ENCODE measurements at places on chromosomes 4 and X.

DNA sequence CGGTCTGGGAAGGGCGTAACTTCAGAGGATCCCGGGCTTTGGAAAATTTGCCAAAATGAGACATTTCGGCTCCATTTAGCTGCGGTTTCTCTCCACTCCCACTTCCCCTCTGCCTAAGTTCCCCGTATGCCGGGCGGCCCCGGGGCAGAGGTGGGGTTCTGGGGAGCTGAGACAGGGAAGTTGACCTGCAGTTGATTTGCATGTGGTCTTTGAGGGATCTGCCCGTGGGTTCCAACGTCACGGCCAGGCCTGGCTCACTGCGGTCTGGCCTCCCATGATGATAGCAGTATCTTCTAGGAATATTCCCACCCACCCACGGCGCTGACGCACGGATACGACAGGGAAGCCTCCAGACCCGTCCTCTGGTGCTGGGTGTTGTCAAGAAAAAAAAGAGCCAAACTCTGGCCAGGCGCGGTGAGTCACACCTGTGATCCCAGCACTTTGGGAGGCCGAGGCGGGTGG lies 27.3 kb upstream of the CRLF2 start:
- no peak for DNase-seq

DNA sequence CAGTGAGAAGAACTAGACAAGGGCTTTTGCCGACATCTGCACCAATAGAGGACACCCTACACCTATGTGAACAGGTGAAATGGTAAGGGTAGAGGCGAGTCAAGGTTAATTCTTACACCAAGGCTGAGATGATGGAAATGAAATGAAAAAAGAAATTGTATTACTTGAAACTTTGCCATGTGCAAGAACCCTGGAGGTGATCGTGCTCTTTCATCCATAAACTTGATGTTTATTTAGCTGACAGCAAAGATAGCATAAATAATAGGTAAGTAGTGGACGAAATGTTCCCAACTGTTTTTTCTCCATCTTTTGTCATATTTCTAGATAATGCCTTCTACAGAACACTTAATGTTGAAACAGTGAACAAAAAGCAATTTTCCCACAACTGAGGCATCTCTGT lies 162.5 kb downstream of the BANK1 start:
- no peak for DNase-seq

DNA sequence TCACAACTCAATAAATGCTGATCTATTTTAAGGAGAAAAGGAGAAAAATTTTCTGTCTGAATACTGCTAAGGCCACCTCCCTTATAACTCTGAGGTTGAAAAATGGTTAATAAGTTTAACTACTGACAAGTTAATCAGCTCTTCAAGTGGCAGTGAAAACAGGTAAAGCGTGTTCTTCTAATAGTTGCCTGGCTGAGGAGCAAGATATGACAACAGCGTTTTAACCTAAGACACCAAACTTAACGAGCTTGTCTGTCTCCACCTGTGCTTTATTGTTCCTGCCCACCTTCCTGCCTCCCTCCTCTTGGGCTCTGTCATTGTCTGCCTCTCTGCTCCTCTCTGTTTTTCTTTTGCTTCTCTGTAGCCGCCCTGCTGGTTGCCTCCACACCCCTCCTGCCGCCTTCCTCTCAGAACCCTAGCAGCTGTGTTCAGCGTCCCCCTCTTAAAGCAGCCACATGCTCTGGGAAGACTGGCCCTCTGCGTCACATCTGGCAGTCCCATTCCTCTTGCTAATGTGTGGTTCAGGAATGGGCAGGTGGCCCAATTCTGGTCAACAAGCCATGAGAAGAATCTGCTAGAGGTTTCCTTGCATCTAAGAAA lies 4.3 kb upstream of the TSPAN5 start:
- no peak for DNase-seq

- DNase-seq, result no peak
These were observed 124.6 kb upstream of the MAP3K15 start for GRCh38 chrX:19639813-19640462.

GRCh38 chrX:23784470-23785331 lies 1.7 kb downstream of the SAT1 start:
- no peak for DNase-seq

- no peak for DNase-seq
These were observed 132.0 kb upstream of the MED14 start for GRCh38 chrX:40867352-40867751.

DNA sequence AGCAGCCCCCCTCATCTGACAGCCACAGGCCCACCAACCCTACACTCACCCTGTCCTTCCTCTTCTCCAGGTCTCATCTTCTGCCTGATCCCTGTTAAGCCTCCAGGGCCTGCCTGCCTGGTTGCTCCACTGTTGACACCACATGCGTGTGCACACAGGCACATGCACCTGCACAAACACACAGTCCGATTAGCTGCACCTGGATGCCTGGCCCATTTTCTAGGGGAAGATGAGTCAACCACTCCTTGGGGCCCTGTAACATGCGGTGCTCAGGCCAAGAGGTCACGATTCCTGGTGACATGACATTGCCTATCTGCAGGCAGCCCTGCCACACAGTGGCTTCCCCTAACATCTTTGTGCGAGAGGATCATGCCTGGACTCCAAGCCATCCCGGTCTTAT lies 498.4 kb downstream of the BCOR start:
- DNase-seq, result no peak

GRCh38 chr4:129138810-129139496 lies 43.0 kb downstream of the C4orf33 start:
- DNase-seq, result no peak

DNA sequence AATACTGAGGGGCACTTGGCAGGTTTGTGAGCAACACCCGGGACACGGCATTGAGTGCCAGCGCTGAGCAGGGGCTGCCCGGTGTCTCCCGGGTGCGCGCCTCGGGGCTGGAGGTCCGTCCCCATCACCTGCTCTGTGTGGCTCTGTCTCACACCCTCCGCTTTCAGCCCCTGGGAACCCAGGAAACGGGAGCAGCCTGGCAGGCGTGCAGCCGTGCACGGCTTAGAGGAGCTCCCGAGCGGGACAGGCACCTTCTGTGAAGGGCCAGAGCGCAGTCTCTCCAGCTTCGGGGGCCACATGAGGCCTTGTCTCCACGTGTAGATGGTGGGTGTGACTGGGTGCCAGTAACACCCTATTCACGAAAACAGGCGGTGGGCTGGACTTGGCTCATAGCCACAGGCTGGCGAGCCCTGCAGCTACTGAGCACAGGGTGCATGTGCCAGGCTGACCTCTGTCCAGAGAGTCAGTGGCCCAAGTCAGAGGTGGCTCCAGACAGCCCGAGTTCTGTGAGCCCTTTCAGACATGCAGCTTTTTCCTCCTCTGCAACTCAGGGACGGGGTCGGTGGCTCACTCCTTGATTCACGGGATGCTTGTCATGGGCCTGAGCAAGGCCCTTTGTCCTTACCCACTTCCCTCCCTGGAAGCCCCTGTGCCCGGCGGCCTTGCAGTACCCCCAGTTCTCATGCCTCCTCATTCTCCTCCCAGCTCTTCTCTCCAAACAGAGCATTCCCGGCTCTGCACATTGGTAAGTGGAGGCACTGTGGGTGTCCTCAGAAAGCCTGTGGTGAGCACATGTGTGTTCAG lies 23.5 kb downstream of the UVSSA start:
- no peak for DNase-seq

- DNase-seq, result no peak
These were observed 37.2 kb downstream of the LRP2BP start for GRCh38 chr4:185358514-185358913.

DNA sequence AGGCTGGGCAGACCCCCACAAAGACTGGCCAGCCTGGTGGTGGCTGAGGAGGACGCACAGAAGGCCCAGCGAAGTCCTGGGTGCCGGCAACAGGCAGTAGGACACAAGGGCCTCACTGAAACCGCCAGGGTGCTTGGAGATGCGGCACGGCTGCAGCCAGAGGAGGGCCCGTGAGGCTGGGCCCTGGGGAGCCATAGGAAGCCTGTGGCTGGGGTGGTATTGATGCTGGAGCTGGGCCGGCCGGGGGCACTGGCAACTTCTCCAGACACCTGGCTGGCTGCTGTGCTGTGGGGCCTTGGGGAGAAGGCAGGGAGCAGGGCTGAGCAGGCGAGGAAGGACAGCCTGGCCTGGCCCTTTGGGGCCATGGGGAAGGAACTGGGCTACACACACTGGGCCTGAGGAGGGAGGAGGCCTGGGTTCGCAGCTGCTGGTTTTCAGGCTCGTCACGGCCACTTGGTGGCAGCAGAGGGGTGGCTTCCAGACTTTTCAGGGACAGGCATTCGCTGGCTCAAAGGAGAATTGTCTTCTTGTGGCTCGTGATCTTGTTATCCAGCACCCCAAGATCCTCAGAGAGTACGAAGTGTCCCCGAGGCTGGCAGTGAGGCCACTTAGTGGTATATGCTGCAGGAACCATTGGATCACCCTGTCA lies 37.2 kb downstream of the ATP2B3 start:
- peak; percentile 32 for DNase-seq

DNA sequence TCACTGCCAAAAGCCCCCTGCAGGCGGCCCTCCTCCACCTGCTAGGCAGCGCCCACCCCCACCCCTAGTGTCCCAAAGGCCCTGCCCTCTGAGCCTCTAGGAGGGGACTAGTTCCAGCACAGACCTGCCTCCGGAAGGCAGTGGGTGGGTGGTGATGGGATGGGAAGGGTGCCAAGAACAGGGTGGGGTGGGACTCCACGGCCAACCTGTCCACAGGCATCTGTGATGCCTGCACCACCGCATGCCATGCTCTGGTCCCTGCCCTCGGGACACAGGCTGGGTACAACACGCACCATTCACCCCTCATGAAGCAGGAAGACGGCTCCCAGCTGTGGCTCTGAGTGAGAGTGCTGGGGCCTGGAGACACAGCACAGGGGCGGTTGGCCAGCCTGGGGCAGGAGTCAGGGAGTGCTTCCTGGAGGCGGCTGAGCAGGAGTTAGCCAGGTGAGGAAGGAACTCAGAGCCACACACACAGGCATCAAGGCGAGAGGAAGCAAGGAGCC lies 243.1 kb upstream of the PSAPL1 start:
- DNase-seq, result no peak

GRCh38 chr4:7295911-7296660 lies 103.7 kb downstream of the SORCS2 start:
- DNase-seq, result no peak

DNA sequence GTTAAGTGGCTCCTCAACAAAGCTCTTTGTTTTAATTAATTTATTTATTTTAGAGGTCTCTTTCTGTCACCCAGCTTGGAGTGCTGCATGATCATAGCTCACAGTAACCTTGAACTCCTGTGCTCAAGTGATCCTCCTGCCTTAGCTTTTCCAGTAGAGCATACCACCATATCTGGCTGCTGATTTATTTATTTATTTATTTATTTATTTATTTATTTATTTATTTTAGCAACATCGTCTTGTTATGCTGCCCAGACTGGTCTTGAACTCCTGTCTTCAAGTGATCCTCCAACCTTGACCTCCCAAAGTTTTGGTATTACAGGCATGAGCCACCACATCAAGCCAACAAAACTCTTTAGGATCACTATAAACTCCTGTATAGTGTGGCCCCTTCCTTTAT lies 15.8 kb upstream of the KLF8 start:
- no peak for DNase-seq

GRCh38 chr4:159267869-159268285 lies 165.0 kb downstream of the RAPGEF2 start:
- DNase-seq, result no peak

- DNase-seq, result no peak
These were observed 37.0 kb upstream of the HERC5 start for GRCh38 chr4:88419874-88420273.

DNA sequence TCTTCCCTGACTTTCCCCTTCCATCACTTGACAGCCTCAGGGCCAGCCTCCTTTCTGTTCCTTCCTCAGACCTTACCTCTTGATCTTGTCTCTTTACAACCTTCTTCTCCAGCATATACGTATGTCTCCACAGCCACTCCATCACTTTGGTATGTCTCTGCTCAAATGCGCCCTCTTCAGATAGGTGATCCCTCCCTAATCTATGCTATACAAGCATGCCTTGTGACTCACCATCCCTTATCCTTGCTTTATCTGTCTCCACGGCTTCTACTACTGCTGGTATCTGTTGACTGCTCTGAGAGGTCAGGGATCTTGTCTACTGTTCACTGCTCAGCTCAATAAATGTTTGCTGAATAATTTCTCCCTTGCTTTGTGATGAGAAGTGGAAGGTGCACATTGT lies 9.0 kb downstream of the ARAP2 start:
- DNase-seq, result no peak

DNA sequence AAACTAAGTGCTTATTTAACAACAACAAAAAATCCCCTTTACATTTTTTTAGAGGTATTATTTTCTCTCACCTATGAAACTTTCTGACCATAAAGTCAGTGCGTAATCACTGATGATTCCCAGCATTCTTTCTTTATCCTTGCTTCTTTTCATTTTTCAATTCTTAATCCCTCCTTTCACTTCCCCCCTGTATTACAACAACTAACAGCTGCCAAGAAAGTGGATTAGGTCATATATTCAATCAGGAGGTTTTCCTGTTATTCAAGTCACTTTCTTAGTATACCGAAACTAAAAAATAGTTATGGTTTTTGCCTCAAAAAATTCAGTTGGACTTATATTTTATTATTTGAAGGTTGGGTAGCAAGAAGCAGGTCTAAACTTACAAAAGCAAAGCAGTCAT lies 2.1 kb upstream of the STAP1 start:
- no peak for DNase-seq

All from stimulated activated CD8-positive, alpha-beta memory T cell treated with anti-CD3 and anti-CD28 coated beads, Interleukin-12 subunit alpha, Interleukin-12 subunit beta, amount 100 ng/mL, for 1 hour (primary cell).